ENCODE measurements at places on chromosomes 11 and 22.

- DNase-seq = no peak
These were observed 77.2 kb downstream of the TMPRSS5 start for GRCh38 chr11:113628912-113629311.

DNA sequence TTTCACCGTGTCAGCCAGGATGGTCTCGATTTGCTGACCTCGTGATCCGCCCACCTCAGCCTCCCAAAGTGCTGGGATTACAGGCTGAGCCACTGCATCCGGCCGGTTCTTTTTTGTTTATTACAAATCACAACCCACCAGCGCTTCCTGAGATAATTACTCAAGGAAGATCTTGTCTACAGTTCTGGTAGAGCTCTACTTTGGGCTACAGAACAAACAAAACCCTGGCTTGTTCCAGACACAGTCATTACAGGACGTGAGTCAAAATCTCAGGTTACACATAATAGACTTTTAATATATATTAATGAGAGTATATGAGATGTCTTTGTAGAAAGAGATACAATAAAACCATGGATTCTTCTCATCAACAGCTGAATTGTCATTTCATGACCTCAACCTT, 42.8 kb upstream of the NUP50 start:
- DNase-seq = no peak

GRCh38 chr11:102791271-102792036, 6.5 kb downstream of the MMP1 start:
- no peak for DNase-seq

DNA sequence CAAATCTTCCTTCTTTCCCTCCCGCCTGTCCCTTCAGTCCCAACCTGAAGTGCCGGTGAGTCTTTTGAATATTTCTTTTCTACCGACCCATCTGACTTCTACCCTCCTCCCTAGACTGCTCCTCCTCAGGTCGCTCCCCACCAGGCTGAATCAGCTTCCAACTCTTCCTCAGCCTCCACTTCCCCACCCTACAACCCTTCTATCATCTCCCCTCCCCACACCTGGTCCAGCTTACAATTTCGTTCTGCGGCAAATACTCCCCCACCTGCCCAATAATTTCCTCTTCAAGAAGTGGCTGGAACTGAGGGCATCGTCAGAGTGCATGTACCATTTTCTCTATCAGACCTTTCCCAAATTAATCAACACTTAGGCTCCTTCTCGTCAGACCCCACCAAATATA, 2.5 kb upstream of the NDUFC2 start:
- no peak for DNase-seq

- no peak for DNase-seq
These were observed 8.3 kb downstream of the SRSF8 start for GRCh38 chr11:95074792-95075563.

- no peak for DNase-seq
These were observed 529.3 kb downstream of the MIAT start for GRCh38 chr22:27186643-27187042.

GRCh38 chr11:42043312-42043711, 583.9 kb upstream of the LRRC4C start:
- DNase-seq = no peak

- no peak for DNase-seq
These were observed 258.9 kb downstream of the BRD1 start for GRCh38 chr22:49568751-49569285.

DNA sequence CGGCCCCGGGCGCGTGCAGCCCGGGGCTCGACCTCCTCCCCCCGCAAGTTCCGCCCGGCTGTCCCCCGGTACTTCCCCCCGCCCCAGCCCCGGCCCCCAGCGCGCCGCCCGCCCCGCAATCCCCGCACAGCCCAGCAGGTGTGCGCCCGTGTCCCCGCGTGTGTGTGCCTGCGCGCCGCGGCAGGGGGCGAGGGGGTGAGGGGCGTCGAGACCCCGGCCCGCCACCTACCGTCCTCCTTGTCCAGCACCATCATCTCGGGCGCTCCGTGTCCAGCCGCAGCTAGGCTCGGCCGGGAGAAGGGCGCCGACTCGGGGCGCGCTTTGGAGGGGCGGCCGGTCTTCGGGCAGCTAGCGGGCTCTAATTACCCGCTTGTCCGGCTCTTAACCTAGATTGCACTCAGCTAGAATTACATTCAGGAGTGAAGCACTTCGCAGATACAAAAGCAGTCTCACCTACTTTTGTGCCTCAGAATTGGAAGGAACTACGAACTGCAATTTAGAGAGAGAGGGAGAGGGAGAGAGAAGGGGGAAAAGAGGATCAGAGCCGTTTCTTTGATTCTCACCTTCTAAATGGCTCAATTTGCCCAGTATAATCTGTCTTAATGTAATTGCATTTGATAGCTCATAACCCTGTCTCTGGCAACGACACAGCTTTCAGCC, 439 bp downstream of the LMO1 start:
- DNase-seq = no peak

- DNase-seq = no peak
These were observed 2.3 kb upstream of the CEP295 start for GRCh38 chr11:93659196-93659595.

DNA sequence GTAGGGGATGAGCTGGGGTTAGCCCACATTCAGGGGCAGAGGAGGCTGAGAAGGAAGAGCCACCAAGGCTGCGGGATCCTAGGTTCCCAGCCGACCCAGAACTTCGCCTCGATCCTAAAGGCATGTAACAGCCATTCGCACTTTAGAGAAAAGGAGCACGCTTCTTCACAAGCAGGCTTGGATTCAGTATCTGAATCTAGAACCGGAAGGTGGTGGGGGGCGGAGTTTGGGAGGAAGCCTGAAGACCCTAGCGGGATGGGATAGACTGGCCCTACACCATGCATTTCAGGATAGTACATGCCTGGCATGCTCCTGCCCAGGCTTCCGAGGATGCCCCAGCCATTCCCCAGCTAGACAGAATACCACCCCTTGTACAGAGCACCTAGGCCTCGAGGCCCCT, 4.4 kb downstream of the SCARF2 start:
- no peak for DNase-seq

- no peak for DNase-seq
These were observed 29.2 kb downstream of the KCNQ1OT1 start for GRCh38 chr11:2670541-2671100.

DNA sequence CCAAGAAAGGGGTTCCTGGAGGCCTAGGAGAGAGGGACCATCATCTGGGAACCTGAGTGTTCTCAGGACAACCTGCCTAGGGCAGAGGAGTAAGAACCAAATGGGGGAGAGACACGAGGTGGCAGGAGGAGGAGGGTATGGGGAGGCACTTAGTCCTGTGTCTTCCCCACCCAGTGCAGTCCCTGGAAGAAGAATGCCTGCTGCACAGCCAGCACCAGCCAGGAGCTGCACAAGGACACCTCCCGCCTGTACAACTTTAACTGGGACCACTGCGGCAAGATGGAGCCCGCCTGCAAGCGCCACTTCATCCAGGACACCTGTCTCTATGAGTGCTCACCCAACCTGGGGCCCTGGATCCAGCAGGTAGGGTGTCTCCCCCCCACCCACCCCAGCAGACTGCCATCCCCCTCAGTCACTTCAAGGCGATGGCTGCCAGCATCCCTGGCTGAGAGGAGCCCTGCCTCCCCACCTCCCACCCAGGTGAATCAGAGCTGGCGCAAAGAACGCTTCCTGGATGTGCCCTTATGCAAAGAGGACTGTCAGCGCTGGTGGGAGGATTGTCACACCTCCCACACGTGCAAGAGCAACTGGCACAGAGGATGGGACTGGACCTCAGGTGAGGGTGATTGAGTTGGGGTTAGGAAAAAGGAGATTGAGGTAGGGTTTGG, 3.7 kb upstream of the INPPL1 start:
- DNase-seq = no peak

DNA sequence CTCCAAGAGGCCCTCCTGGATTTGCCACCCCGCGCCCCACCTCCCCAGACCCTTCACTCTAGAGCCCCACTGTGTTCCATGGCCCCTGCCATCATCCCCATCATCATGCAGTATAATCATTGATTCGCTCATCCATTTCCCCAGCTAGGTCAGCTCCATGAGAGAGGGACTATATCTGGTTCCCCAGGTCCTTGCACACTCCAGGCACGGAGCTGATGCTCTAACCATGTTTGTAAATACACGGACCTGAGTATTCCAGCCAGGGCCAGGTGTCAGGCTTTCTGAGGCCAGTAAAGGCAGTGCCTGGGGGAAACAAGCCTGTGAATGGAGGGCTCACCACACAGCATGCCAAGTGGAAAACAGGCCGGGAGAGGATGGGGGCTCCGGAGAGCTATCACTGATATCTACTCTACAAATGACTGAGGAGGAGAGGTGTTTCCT, 27.1 kb upstream of the OAF start:
- DNase-seq = no peak

GRCh38 chr11:77547863-77548551, 41.7 kb upstream of the AQP11 start:
- DNase-seq = no peak

- DNase-seq = no peak
These were observed 441 bp downstream of the CASP5 start for GRCh38 chr11:105022527-105022926.

GRCh38 chr11:8192016-8192895, 23.4 kb upstream of the RIC3 start:
- DNase-seq = peak; percentile 46

GRCh38 chr11:111627591-111627990, 25.3 kb downstream of the SIK2 start:
- DNase-seq = no peak

- DNase-seq = no peak
These were observed 8.6 kb downstream of the SLC25A1 start for GRCh38 chr22:19169947-19170318.

DNA sequence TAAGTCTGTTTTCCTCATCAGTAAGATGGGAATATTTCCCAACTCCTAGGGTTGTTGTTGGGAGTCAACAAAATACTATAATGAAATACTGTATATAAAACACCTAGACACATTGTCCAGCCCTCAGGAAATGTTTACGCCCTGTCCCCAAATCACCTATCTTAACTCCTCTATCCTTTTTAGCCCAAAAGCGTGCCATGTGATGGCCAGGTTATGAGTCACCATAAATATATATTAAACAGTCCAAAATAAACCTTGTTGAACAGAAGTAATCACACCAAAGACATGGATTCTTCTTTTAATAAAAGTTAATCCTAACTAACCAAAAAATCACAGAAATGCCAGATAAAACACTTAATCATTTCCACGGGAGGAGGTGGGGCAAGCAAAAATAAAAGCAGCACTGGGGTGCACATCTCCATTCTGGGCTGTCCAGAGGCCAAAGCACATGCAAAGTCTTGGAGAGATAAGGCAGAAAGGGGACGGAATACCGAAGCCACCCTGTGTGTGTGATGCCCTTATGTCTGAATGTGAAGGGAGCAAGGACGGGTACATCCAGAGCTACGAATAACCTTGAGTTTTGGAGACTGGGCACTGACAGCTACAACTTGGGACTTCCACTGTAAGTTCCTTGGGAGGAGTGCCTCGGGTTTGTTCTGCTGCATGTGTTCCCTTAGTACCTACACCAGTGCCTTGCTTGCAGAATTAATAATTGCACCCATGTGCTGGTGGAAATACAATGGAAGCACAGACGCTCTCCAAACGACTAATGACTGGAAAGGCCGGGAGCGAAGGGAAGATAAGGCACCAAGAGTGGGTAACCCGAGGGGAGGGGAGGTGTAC, 1.1 kb downstream of the OSBP start:
- no peak for DNase-seq

DNA sequence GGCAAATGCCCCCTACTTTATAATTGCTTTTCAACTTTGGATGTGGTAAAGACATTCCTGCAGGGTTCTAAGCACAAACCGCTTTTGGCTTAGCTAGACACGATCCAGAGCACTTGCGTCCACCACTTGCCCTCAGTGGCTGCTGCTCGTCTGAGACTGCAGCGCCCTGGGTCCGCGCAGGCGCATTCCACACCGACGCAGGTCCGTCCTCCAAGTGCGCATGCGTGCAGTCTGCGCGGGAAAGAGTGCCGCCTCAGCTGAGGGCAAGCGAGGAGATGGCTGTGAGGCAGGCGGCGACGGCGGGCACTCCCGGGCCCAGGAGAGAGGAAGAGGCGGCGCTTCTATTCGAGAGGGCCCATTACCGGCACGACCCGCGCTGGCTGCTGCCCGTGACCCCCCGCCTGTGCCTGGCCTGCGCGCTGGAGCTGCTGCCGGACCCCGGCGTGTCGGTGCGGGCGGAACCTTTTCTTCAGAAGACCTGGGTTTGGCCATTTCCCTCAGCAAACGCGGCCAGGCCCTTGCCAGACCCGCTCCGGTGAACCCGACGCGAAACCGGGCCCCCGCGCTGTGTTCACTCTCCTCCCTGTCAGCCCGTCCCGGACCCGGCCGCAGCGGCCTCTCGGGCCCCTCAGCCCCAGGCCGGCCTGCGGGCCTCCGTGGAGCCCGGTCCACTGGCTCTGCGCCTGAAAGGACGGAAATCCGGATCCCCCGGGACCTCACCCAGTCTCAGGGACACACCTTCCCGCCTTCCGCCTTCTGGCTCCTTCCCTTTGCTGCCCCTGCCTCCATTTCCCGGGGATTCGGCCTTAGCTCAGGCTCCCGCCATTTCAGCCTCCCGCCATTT, at the start of gene MEI1:
MEI1 (plus strand) TSS at position 240 of the 844 bp plus-strand sequence; CDS start at position 276, 36 bp downstream.
- peak; percentile 92 for DNase-seq

- DNase-seq = no peak
These were observed 58.3 kb downstream of the AAMDC start for GRCh38 chr11:77879218-77879617.

All from stimulated activated CD4-positive, alpha-beta T cell treated with anti-CD3 and anti-CD28 coated beads, Interleukin-12 subunit alpha, Interleukin-12 subunit beta, amount 100 ng/mL, for 4 hours (primary cell).